ENCODE measurements at places on chromosomes 13 and 19.

DNA sequence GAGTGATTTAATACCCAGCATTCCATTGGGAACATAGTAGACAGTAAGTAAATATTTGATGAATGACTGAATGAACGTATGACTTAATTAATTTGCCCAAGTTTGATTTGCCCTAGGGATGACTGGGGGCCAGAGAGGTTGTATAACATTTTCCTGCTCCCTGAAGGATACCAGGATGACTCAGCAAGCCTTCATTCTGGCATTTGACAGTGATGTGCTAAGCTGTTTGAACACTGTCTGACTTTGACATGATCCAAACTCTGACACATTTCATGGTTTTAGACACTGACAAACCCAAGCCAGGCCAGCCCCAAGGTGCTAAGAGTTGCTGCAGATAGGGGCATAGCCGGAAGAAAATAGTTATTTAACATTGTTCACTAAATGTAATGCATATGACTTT lies 53.4 kb upstream of the KLF12 start:
- no peak for DNase-seq

DNA sequence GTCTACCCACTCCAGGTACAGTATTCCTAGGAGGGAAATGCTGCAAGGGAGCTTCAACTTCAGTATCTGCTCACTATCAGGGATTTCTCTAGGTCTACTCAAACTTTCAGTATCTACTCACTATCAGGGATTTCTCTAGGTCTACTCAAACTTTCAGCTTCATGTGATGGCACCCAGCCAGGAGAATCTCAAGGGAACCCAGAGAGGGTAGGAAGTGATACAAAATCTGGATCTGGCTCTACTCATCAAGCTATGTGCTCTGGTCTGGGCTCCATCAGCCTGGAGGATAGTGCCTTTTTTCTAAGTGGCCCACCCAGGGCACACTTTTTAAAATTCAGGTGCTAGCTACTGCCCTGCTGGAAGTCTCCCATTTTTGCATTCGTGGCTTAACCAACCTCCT lies 52.3 kb upstream of the FNDC3A start:
- DNase-seq = no peak

- DNase-seq = no peak
These were observed 135.2 kb downstream of the PTPRS start for GRCh38 chr19:5205381-5205780.

DNA sequence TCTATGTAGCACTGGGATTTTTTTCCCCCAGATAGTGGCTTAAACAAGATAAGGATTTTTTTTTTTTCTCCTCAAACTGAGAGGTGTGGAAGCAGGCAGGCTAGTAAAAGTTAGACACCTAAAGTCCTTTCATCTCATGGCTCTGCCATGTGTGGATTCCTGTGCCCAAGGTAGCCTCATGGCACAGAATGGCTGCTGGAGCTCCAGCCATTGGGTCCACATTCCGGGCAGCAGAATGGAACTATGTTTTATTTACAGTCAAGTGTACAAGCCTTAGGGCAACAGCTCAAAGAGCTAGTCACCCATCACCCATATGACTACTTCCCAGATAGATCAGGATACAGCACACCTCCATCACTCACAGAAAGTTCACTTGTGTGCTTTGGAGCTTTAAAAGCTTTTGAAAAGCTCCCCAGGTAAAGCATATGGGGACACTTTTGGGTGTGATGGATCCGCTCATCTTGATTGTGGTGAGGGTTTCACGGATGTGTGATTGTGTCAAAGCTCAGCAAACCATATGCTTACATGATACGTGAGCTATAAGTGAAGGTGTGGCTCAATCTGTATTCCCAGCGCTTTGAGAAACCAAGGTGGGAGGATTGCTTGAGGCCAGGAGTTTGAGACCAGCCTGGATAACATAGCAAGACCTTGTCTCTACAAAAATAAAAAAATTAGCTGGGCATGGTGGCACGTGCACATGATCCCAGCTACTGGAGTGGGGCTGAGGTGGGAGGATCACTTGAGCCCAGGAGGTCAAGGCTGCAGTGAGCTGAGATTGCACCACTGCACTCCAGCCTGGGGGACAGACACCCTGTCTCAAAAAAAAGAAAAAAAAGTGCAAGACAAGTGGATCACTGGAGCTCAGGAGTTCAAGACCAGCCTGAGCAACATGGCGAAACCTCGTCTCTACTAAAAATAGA lies 18.1 kb downstream of the PGLS start:
- no peak for DNase-seq

DNA sequence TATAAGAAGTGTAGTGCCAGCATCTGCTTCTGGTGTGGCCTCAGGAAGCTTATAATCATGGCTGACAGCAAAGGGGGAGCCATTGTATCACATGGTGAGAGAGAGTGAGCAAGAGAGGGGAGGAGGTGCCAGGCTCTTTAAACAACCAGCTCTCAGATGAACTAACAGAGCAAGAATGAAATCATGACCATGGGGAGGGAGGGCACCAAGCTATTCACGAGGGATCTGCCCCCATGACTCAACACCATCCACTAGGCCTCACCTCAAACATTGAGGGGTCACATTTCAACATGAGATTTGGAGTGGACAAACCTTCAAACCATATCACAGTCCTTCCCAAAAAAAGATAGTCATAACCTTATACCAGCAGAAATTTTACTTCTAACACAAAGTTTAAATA lies 174.0 kb downstream of the GPC5 start:
- DNase-seq = no peak

DNA sequence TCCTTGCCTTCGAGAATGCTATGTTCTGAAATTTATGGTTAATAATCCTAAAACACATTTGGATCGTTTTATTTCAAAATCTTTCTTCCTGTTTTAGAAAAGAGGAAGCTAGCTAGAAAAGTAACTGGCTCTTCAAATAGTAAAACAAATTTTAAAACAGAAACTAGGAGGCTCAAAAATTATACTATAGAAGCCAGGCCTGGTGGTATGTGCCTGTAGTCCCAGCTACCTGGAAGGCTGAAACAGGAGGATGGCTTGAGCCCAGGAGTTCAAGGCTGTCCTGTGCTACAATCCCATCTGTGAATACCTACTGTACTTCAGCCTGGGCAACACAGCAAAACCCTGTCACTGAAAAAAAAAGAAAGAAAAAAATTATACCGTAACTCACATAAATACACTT lies 57.9 kb downstream of the ELF1 start:
- DNase-seq = no peak

DNA sequence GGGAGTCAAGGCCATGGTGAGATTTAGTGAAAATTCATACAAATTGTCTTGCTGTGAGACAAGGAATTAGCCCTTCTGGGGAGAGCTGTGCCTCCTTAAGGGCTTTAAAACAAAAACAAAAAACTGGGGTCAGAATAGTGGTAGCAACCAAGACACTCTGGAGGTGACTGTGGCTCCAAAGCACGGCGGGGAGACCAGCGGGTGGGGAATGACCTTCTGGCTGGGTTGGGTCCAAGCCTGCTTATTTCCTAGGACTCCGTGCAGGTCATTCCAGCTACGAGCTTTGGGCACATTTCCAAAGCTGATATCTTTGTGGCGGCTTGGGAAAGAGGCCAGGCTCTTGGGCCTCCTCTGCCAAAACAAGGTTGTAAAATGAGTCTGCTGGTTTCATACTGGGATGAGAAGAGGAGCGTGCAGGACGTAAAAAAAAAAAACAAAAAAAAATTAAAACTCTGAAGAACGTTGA lies 348.3 kb downstream of the UQCRFS1 start:
- DNase-seq = no peak

- DNase-seq = no peak
These were observed 60.4 kb downstream of the DNAJC15 start for GRCh38 chr13:43083750-43084149.

DNA sequence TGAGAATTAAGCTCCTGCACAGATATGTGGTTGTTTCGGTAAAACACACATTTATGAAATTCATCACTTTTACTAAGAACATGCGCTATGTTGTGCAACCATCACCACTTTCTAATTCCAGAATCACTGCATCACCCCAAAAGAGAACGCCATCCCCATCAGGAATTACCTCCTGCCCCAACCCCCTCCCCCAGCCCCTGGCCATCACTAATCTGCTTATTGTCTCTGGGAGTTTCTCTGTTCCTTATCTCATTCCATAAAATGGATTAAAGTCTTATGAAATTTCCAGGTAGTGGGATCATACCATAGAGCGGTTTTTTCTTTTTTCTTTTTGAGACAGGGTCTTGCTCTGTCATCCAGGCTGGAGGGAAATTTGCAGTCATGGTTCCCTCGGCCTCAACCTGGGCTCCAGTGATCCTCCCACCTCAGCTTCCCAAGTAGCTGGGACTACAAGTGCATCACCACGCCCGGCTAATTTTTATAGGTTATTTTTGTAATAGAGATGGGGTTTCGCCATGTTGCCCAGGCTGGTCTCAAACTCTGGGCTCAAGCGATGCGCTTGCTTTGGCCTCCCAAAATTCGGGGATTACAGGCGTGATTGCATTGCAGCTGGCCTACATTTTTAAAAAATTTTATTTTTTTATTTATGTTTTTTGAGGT lies 3.5 kb downstream of the ZSCAN5B start:
- no peak for DNase-seq

DNA sequence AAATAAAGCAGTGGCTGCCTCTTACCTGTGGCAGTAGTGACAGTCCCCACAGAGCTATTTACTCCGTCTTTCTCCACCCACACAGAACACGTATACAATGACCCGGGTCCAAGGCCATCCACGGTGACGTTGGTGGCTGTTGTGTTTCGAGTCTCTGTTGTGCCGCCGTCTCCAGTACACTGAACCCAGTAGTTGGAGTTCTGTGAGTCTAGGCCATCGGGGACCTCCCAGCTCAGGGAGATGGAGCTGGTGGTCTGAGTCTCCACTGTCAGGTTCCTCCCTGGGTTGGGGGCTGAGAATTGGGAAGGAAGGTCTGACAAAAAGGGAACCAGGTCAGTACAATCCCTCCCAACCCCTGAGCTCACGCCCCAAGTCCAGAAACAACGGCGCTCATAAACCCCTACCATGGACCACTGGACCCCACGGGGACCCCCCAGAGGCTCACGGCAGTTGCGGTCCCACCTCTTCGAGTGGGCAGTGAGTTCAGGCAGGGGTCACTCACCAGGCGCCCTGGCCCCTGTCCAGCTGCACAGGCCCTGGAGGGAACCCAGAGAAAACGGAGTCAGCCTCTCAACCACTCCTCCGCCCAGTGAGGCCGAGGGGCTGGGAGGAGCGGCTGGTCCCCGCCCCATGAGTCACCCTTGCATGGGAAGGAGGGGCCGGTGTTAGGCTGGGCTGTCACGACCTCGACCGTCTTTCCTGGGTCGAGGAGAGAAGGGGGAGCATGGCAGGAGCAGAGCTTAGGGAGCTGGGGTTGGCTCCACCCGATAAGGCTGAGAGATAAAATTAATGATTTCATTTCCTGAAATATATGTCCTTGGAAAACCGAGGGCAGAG lies 2.4 kb downstream of the PTPRH start:
- peak; percentile 67 for DNase-seq

DNA sequence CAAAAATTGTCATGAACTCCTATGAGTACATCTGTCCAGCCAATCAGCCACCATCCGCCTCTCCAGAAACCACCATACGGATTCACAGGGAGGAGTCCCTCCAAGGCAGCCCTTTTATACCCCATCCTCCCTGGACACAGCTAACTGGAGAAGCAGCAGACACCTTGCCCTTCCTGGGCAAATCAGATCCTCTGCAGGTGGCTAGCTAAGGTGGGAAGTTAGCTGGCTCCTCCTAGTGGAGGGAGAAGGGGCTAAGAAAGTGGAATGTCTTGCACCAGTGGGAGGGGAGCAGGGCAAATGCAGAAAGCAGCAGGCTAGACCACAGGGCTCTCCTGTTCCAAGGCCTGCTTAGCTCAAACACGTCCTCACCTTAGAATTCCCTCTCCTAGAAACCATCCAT lies 46.2 kb upstream of the UQCRFS1 start:
- DNase-seq = no peak

DNA sequence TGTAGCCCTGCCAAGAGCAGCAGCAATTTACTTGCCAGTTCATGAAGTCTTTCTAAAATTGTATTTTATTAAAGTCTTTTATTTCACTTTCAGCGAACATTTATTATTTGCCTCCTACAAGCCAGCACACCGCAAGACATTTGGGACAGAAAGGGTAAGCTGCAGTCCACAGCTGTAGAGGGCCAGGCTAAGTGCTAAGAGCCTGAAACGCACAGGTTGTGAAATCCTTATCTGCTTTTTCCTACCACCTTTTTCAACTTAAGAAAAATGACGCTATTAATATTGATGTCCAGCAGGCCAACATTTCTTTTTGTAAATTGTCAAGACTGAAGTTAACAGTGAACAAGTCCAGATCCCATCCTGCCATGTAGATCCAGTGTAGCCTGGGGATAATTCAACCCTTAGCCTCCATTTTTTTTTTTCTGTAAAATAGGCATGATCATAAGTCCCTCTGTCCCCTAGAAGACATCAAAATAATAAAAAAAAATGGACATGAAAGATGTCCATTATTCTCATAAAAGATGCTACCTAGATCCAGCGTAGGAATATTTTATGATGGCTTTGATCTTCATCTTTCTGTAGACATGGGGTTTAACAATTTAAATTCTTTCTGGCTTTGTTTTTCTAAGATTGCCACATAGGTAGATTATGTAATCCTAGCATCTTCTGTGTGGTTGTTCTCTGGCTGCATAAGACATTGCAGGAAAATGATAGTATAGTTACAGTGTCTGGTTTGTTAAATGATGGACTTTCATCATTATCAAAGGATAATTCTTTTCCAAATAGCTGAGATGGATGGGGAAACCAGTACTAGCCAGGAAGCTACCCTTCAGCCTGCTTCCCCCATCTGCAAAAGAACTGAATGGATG lies 128.4 kb downstream of the SHISA2 start:
- no peak for DNase-seq

- no peak for DNase-seq
These were observed 57.3 kb downstream of the CEBPG start for GRCh38 chr19:33430674-33431277.

DNA sequence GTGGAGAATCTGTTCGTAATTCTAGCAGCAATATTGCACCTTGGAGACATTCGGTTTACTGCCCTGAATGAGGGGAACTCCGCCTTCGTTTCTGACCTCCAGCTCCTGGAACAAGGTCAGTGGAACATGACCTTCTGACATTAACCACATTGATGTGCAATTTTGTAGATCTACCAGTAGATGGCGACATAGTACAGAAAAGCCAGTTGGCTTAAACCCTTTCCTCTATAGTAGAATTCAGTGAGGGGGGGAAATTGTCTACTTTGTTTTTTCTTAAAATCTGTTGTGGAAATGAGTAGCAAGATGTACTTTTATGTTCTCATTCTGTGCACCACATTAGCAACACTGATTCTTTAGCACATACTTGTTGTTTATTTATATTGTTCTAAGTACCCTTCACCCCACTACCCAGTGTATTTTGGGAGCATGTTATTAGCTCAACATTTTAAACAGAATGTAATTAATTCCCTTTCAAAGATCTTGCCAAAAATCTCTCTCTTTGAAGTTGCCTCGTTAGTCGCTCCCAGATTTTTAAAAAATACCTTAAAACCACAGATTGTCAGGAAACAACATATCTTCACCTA lies 332.2 kb downstream of the MYO16 start:
- no peak for DNase-seq

All from BJ (cell line).